ENCODE measurements at places on chromosomes 7 and 10.

DNA sequence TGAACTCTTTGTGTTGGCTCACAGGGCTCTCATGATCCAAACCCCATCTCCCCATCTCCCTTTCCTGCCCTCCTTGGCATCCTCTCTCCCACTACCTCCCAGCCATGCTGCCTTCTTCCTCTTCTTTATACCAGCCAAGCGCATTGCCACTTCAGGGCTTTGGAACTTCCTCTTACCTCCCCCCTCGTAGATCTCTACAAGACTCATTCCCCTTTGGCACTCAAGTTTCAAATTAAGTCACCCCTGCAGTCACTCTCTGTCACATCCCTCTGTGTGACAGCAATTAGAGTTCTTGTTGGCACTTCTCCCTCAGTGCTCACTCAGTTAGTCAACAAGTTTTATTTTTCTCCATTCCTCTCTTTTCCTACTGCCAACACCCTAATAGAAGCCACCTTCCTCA, 20.8 kb upstream of the NRP1 start:
- peak; percentile 33 for DNase-seq

- DNase-seq = no peak
Observed at GRCh38 chr10:82497439-82497838, 622.4 kb downstream of the NRG3 start.

DNA sequence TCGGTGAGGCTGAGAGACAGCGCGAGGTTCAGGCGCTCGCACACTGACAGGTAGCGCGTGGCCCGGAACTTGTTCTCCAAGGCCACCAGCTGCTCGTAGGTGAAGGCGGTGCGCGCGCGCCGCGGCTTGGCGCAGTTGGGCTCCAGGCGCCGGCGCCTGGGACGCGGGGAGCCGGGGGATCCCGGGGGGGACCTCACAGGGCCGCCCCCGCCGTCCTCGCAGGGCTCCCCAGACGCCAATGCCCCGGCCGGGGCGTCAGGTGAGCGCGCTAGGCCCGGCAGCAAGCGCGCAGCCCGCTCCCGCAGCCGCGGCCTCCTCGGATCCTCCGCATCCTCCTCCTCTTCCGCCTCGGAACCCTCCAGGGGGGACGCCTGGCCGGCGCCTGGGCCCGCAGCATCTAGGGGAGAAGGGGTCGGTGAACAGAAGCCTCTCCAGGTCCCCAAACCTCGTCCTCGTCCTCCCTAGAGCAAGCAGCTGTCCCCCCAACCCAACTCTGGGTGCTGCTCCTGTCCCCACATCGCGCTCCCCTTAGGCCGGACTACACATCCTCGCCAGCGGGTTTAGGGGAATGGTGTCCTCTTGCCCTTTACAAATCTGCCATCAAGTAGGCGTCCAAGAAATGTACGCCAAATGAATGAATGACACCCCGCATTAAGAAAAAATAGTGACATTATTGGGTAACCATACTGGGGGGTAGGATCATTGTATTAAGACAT, 1.9 kb downstream of the NKX1-2 start:
- no peak for DNase-seq

- no peak for DNase-seq
Observed at GRCh38 chr10:21261842-21262294, 263.6 kb downstream of the SKIDA1 start.

GRCh38 chr10:97519342-97519741, 20.6 kb downstream of the UBTD1 start:
- DNase-seq = no peak

DNA sequence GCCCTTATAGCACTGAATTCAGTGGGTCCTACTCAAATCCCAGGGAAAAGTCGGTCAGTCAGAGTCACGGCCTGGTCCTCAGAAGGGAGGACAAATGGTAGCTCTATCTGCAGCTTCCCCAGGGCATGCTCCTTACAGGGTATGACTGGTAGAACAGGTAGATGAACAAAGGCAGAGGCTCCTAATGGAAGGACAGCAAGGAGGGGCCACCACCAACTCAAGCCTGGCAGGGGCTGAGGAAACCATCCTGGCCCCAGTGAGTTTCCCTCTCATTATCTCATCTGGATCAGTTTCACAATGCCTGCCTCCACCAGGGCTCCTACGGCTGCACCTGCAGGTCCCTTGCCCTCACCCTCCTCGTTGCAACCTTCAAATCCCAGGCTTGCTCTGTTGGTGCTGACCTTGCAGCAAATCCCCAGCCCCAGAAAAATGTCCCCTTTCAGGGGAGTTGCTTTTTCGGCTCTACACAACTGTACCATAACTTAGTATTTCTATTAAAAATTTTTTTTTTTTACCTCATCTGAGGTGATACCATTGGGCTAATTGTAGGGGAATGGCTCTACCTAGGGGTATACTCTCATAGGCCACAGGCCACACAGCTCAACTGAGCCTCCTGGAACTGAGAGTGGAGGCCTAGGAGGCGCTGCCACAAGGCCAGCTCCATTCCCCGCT, 2.4 kb upstream of the MYO1G start:
- DNase-seq = peak; percentile 60

- no peak for DNase-seq
Observed at GRCh38 chr10:72098836-72099599, 10.7 kb upstream of the SPOCK2 start.

- no peak for DNase-seq
Observed at GRCh38 chr10:124602121-124602561, 140.5 kb downstream of the LHPP start.

DNA sequence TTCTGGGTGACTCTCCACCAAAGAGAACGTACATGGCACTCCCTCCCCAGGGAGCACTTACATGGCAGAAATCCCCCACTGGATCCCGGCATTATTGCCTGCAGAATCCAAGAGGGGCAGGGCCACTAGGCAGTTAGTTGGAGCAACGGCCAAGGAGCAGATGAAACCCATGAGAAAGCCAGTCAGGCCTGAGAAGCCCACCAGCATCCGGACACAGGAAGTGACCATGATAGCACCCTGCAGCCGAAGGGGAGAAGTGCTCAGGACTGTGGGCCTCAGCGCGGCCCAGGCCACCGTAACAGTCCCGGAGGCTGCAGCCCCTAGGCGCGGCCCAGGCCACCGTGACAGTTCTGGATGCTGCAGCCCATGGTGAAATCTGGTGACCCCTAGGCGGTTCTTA, 43.5 kb downstream of the STRA8 start:
- DNase-seq = no peak

GRCh38 chr10:117539361-117539773, 3.2 kb upstream of the EMX2 start:
- no peak for DNase-seq

DNA sequence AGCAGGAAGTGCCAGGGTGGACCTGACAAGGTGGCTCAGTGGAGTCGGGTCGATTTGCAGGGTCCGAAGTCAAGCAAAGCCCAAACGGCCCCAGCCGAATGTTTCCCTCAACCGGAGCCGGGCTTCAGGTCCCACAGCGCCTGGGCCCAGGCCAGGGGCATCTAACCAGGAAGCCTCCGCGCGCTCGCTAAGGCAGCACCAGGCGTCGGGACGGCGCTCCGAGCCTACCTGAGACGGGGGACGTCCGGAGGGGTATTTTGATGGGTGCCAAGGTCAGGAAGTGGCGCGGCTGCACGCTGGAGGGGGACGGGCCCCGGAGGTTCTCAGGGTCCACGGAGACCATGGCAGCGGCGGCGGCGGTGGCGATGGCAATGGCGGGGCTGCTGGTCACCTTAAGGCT, 51.5 kb downstream of the TCERG1L start:
- no peak for DNase-seq

DNA sequence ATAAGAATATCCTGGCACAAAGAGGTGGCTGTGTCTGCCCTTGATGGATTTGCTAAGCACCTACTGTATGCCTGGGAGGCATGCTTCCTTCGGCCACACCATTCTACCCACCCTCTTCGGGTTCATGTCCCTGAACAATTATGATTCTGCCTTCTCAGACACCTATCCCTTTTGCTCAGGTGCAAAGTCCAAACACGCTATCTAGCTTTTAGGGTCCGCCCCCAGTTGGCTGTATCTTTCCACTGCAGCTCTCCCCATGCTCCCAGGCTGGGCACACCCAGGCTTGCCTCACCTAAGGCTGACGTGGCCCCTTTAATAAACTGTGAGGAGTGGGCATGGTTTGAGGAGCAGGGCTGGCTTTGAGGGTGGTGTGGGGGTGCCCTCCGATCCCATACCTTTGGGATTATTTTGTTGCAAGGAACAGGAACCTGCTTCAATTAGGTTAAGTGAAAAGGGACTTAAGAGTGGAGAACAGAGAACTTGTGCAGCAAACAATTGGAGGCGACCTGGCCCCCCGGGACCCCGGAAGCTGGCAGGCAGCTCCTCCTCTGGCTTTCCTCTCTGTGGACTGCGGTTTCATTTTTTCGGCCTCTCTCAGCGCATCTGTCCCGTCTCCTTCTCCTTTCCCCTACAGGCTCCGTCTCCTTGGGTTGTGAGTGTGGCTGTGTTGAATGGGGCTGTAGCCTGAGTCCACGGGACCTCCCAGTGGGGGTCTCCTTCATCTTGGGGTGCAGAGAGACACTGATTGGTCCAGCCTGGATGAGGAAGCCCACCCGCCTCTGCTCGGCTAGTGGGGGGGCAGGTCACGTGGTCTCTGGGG, 3.8 kb downstream of the CLIP2 start:
- DNase-seq = no peak

DNA sequence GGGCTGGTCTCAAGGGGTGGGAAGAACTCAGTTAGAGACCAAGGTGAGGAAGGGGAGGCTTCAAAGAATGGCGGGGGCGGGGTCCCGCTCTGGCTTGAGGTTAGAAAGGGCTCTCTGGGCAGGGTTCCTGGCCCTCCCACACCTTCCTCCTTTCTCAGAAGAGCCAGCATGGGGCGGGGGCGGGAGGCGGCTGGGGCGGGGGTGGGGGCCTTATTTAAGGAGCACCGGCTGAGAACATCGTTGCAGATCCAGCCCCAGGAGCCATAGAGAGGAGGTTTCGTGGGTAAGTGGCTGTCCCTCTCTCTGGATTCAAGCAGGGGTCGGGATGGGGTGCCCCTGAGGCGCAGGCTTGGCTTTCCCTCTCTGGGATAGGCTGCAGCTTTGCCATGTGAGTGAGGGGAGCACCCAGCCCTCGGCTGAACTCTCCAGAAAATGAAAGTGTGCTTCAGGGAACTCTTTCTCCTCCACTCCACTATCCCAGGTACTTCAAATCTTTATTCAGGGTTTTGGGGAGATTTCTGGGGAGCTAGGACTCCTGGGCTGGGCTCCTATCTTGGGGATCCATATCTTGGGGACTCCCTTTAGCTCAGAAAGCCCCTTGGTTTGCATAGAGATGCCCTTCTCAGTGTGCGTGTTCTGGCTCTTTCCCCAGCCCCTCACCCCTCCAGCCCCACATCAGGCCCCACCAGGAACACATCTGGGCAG, 3.3 kb upstream of the CUEDC2 start:
- peak; percentile 82 for DNase-seq

DNA sequence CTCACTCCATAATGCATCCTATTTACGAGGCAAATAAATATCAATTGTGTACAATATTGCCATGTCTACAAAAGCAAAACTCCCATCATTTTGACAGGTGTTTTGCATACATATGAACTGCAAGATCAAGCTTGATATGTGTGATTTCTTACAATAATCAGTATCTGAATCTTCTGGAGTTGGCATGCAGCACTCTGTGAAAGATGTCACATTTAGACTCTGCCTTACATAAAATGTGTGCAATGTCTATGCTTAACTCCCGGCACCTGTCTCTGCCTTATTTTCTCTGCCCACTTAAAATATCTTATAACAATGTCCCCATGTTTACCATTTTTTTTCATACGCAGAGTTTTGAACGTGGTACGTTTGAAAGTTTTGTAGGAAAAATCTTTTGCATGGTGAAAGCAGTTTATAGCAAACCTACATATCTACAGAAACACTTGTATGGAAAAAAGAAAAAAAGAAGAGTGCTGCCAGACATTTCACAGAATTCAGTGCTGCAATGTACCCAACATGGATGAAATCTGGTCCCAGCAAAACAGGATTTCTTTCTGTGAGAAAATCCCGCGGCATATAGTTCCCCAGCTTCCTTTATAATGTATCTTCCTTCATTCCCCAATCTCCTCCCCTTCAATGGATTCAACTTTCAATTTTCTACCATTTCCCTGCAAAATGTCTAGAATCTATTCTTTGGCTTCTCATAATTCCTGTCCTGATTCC, 114.1 kb upstream of the NRP1 start:
- no peak for DNase-seq

DNA sequence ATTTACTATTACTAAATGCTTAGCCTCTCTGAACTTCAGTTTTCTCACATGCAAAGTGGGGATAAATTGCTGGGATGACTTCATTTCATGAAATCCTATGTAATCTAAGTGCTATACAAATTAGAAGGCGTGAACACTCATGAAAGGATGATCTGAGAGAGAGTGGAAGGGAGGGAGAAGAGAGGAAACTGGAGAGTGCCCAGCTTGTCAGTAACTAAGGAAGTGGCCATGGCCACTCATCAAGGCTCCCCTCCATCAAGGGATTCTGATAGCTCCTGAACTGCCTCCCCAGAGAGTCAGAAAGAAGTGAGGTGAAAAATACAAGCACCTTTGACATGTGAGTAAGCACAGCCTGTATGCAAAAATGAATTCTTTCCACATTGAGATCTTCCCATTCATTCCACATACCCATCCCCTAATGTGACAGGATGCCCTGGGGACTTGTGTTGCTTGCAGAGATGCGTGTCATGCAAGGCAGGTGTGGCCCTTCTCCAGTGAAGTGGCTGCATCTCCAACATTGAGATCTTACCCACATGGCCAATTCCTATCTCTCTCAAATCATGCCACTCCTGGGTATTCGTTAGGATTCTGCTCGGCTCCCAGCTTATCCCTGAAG, 76.5 kb upstream of the ITPRID1 start:
- no peak for DNase-seq

DNA sequence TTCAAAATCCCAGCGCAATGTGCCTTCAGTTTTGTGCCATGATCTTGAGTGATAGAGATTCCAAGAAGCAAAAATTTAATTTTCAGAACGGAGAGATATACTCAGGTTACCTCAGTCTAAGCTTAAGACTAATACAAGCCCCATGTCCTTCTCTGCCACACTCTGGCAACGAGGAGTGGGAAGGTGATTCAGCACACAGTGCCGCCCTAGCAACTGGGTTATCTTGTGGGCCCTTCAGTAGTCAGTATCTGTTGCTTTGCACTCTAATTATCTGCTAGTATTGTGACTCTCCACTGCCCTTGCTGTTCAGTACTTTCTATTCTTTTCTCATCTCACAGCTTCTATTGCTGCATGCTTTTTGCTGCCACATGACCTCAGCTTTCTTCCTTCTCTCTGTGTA, 39.2 kb upstream of the MKLN1 start:
- no peak for DNase-seq

- no peak for DNase-seq
Observed at GRCh38 chr7:34315032-34315431, 343.0 kb upstream of the NPSR1 start.

DNA sequence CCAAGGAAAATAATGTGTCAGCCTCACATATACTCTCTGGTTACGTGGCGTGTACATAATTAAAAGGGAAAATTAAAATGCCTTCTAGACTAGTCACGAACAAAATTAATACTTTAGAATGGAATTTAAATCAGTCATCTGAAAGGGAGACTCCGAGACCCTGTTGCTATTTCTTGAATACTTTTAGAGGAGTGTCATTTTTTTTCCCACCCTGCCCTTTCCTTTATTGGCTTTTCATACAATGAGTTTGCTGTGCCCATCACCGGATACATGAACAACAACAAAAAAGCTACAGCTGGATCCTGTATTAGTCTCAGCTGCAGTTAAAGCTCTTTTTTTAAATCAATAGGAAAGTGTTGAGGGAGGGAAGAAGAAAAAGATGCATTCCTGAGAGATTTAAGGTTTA, 20.1 kb downstream of the CYTH3 start:
- no peak for DNase-seq

All from activated CD4-positive, alpha-beta T cell treated with anti-CD3 and anti-CD28 coated beads, Interleukin-10, Interleukin-2, amounts not matched to agents 100 ng/mL and 50 ng/mL, durations not matched to agents 16 hours and 8 hours (primary cell).